ENCODE measurements at places on chromosomes 6 and 20. TPM values are rescaled to one million over a fixed set of nuclear protein-coding genes. Genes with fewer than 3 reads are reported as not detected.
A peak's percentile ranks its signal among the peaks of the same experiment; 100 is the strongest.

GRCh38 chr6:144652292-144652891, 367.3 kb downstream of the UTRN start:
- H3K27me3 ChIP-seq: no peaks in the 10 kb centered on the region
- H3K27ac ChIP-seq: no peak overlapping the region
- H3K36me3 ChIP-seq: peaks cover 10% of the 10 kb centered on the region
- H3K4me1 ChIP-seq: peaks cover 13% of the 10 kb centered on the region

GRCh38 chr6:12478921-12479320, 188.8 kb downstream of the EDN1 start:
- no peak overlapping the region for H3K4me3 ChIP-seq
- H3K27ac ChIP-seq: no peak overlapping the region
- no peaks in the 10 kb centered on the region for H3K27me3 ChIP-seq
- peaks cover 22% of the 10 kb centered on the region for H3K4me1 ChIP-seq
- no peak for DNase-seq

GRCh38 chr20:17972121-17972520, 3.3 kb downstream of the MGME1 start:
- DNase-seq: no peak
- H3K4me3 ChIP-seq: peak overlapping the region; percentile 98
- peak overlapping the region; percentile 81 for H3K27ac ChIP-seq
- peaks cover 38% of the 10 kb centered on the region for H3K4me1 ChIP-seq
- no peaks in the 10 kb centered on the region for H3K27me3 ChIP-seq

DNA sequence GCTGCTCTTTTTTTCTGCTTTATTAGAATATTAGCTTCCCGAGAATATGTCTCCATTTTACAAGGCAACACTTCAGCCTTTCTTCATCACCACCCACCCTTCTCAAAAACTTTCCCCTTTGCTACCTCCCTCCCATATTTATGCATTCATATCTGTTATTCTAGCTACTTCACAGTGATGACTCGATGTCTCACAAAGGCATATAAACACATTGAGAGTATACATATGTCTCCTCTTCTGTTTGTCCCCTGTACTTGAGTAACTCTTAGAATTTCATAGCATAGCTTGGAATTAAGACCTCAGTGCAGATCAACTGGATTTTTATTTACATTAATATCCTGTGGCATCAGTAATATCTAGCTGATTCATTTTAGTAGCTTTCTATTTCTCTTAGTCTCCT, 6.5 kb downstream of the RNF144B start:
- peaks cover 12% of the 10 kb centered on the region for H3K4me1 ChIP-seq
- no peak for DNase-seq
- H3K27ac ChIP-seq: no peak overlapping the region
- no peak overlapping the region for H3K4me3 ChIP-seq
- peaks cover 7% of the 10 kb centered on the region for H3K36me3 ChIP-seq

DNA sequence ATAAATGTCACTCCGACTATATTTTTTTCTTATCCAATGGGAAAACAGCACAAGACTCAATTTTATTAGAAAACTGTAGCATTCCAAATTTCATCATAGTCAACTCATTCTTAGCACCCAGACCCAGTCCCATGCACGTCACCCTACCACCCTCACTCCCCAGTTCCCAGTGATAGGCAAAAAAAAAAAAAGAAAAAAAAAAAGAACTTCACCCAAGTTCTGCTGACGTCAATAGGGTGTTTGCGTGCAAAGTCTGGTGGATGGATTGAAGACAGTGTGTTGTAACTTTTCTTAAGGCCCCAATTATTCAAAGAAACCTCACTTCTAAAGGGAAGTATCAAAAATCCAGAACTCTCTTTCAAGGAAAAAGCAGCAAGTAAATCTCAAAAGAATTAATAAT, 213.9 kb upstream of the PRDM1 start:
- H3K27ac ChIP-seq: no peak overlapping the region
- peaks cover 3% of the 10 kb centered on the region for H3K36me3 ChIP-seq
- peaks cover 11% of the 10 kb centered on the region for H3K27me3 ChIP-seq
- H3K4me1 ChIP-seq: peaks cover 27% of the 10 kb centered on the region
- no peak for DNase-seq

GRCh38 chr6:71028236-71028876, 71.5 kb upstream of the B3GAT2 start:
- DNase-seq: no peak
- H3K27ac ChIP-seq: no peak overlapping the region

DNA sequence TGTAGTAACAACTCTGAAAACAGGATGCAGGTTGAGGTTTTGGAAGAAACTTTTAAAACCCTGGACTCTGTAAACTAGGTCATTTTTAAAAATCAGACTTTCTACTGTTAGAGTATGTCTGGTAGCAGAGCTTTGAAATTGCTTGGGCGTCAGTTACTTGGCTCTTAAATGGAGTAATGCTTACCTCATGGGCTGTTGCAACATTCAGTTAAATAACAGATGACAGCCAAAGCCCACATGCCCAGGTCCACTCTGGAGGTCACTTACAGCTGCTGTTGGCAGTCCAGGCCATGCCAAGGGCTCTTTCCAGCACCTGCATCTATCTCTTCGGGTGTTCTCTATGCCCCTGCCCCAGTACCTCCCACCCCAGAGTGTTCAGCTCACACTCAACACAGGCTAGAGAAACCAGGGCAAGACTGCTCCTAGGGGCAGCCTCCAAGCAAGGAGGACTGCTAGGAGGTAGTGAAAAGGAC, 96.4 kb downstream of the BANF2 start:
- H3K4me3 ChIP-seq: no peak overlapping the region
- no peaks in the 10 kb centered on the region for H3K4me1 ChIP-seq
- H3K36me3 ChIP-seq: no peaks in the 10 kb centered on the region
- peaks cover 24% of the 10 kb centered on the region for H3K27me3 ChIP-seq

GRCh38 chr6:13046084-13046483, 282.3 kb downstream of the TBC1D7 start:
- peaks cover 2% of the 10 kb centered on the region for H3K4me1 ChIP-seq
- no peak for DNase-seq
- H3K27me3 ChIP-seq: peaks cover 10% of the 10 kb centered on the region
- no peak overlapping the region for H3K4me3 ChIP-seq
- H3K36me3 ChIP-seq: no peaks in the 10 kb centered on the region
- no peak overlapping the region for H3K27ac ChIP-seq

DNA sequence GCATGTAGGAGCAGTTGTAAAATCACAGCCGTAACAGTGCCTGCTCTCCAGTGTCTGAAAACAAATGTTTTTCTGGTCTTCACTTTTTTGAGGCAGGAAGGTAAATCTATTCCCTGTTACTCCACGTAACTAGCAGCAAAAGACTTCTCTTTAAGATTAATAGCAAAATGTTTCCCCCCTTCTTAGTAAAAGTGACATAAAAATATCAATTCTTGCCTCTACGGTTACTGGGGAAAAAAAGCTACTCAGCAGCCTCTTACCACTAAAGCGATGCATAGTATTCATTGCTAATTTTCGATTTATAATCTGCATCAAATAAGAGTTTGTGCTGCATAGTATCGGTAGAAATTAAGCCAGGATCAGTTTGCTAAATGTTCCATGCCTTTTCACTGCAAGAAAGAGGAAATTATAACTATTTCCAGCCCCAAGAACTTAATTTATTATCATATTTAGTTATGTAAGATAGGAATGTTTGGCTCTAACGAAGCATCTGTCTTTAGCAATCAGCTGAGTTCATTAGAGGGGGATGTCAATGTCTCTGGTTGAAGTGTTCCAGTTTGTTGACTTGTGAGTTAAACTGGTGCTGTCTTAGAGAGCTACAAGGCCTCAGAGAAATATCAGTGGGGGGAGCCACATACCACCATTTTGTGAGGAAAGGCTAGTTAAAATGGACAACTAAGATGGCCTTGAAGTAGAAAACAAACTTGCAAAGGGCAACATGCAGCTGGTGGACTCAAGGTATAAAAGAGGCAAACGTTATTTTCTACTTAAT, 617 bp upstream of the TSPYL1 start:
- H3K4me1 ChIP-seq: peaks cover 47% of the 10 kb centered on the region
- H3K27me3 ChIP-seq: peaks cover 3% of the 10 kb centered on the region
- peaks cover 39% of the 10 kb centered on the region for H3K36me3 ChIP-seq
- peak overlapping the region; percentile 97 for H3K27ac ChIP-seq
- H3K4me3 ChIP-seq: peak overlapping the region; percentile 97

- peaks cover 37% of the 10 kb centered on the region for H3K4me1 ChIP-seq
- H3K27me3 ChIP-seq: no peaks in the 10 kb centered on the region
- DNase-seq: no peak
- H3K27ac ChIP-seq: no peak overlapping the region
- no peak overlapping the region for H3K4me3 ChIP-seq
Measured at GRCh38 chr6:52285177-52286068, 881 bp upstream of the MCM3 start.

- H3K4me3 ChIP-seq: no peak overlapping the region
- no peak for DNase-seq
- peaks cover 17% of the 10 kb centered on the region for H3K4me1 ChIP-seq
- H3K36me3 ChIP-seq: no peaks in the 10 kb centered on the region
- H3K27ac ChIP-seq: no peak overlapping the region
- H3K27me3 ChIP-seq: peaks cover 34% of the 10 kb centered on the region
Measured at GRCh38 chr6:132368916-132369481, 32.3 kb downstream of the MOXD1 start.

GRCh38 chr6:140677781-140678528, 1303.5 kb upstream of the CITED2 start:
- no peaks in the 10 kb centered on the region for H3K4me1 ChIP-seq
- H3K36me3 ChIP-seq: no peaks in the 10 kb centered on the region
- no peak overlapping the region for H3K27ac ChIP-seq

DNA sequence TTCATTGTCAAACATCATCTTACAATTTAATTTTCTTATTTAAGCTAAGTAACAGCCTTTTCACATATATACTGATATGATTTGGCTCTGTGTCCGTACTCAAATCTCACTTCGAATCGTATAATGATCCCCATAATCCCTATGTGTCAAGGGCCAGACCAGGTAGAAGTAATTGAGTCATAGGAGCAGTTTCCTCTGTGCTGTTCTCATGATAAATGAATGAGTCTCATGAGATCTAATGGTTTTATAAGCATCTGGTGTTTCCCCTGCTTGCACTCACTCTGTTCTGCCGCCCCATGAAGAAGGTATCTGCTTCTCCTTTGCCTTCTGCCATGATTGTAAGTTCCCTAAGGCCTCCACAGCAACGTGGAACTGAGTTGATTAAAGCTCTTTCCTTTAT, 25.1 kb upstream of the CMTR1 start:
- no peak overlapping the region for H3K27ac ChIP-seq
- DNase-seq: no peak
- peaks cover 29% of the 10 kb centered on the region for H3K27me3 ChIP-seq
- H3K4me3 ChIP-seq: no peak overlapping the region

DNA sequence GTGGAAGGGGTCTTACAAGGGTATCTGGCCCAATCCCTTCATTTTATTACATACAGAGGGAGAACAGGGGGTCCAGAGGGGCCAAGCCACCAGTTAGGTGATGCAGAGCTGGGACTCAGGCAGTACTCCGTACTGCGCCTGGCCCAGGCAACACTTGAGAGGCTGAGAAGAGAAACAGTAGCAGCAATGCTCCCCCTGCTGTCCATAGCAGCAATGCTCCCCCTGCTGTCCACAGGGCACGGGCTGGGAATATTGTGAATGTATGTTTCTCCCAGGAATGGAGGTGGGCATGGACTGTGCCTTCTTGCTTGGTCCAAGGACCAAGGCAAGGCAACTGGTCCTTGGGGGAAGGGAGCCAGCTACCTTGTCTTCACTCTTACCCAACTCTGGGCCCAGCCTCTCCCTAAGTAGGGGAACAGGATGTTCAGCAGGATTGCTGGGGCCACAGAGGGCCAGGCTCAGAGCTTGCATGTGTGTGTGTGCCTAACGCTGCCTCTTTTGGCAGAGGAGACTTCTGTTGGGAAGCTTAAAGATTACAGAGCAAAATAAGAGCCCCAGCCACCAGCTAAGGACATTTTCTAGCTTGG, 14.8 kb upstream of the FAM83C start:
- peaks cover 9% of the 10 kb centered on the region for H3K36me3 ChIP-seq
- H3K27ac ChIP-seq: peak overlapping the region; percentile 93
- no peak overlapping the region for H3K4me3 ChIP-seq
- DNase-seq: peak; percentile 26

GRCh38 chr6:72936766-72937559, 288.3 kb downstream of the KHDC1L start:
- no peak overlapping the region for H3K27ac ChIP-seq
- no peaks in the 10 kb centered on the region for H3K36me3 ChIP-seq
- no peak for DNase-seq

DNA sequence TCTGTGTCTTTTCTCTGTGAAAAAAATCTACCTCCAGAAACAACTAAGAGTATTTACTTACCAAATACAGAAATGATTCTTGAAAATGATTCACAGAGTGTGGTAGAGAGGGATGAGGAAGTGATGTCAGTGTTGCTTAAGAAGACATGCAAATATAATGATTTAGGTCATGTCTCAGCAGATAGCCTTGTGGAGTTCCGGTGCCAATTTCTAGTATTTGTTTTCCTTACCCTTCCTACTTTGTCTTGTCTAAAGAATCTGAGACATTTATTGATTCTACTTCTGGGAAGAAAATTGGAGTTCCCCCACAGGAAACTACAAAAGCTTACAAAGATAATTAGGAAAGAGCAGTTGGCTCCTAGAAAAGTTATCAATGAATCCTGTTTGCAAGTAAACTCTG, 68.8 kb downstream of the GJA1 start:
- H3K36me3 ChIP-seq: no peaks in the 10 kb centered on the region
- H3K4me3 ChIP-seq: no peak overlapping the region
- no peak overlapping the region for H3K27ac ChIP-seq
- peaks cover 5% of the 10 kb centered on the region for H3K4me1 ChIP-seq
- no peaks in the 10 kb centered on the region for H3K27me3 ChIP-seq
- DNase-seq: no peak

GRCh38 chr6:162109480-162110050, 618.0 kb downstream of the PRKN start:
- no peak overlapping the region for H3K27ac ChIP-seq
- no peaks in the 10 kb centered on the region for H3K36me3 ChIP-seq
- H3K4me3 ChIP-seq: no peak overlapping the region
- no peak for DNase-seq
- H3K27me3 ChIP-seq: no peaks in the 10 kb centered on the region
- peaks cover 12% of the 10 kb centered on the region for H3K4me1 ChIP-seq

- H3K4me1 ChIP-seq: no peaks in the 10 kb centered on the region
- H3K4me3 ChIP-seq: no peak overlapping the region
- no peak overlapping the region for H3K27ac ChIP-seq
- H3K27me3 ChIP-seq: peaks cover 3% of the 10 kb centered on the region
- DNase-seq: no peak
Measured at GRCh38 chr6:10995114-10995707, 48.9 kb downstream of the ELOVL2 start.

The COL12A1 gene
- not detected for total RNA-seq

The PTK7 gene
- total RNA-seq: 3.7 TPM

The RRAGD gene
- total RNA-seq: 6.3 TPM

The MAPK13 gene
- total RNA-seq: 37.5 TPM

The TRAPPC3L gene
- total RNA-seq: not detected

The SLC18B1 gene
- 3.6 TPM for total RNA-seq

The TPD52L1 gene
- total RNA-seq: not detected

The OR5V1 gene
- total RNA-seq: not detected

Measured in activated T-helper 2 cell treated with anti-CD3 and anti-CD28 coated beads, Interferon-gamma antibody, Interleukin-2, Interleukin-4, amounts not matched to agents 10 μg/mL and 5 μg/mL and 100 μg/mL, durations not matched to agents 14 hours and 24 hours and 36 hours (primary cell).